ENCODE measurements at places on chromosomes 5 and 9.

GRCh38 chr9:133775951-133776905 lies 38.1 kb upstream of the SARDH start:
- DNase-seq, result no peak

- no peak for DNase-seq
These were observed 87.7 kb upstream of the KLF4 start for GRCh38 chr9:107577140-107577776.

DNA sequence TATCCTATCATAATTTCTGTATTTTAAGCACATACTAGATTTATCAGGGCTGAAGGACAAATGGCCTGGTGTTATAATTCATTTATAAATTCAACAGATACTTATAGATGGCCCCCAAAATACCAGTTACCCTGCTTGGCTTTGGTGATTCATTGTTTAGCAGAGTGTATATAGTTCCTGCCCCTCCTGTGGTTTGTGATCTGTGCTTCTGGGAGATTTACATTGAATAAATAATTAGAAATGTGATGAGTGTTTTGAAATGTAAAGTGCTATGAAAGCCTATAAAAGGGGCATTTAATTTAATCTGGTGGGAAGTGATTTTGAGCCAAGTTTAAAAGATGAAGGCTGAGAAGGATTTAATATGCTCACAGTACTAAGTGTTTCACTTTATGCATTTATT lies 36.7 kb upstream of the ZCCHC7 start:
- no peak for DNase-seq

DNA sequence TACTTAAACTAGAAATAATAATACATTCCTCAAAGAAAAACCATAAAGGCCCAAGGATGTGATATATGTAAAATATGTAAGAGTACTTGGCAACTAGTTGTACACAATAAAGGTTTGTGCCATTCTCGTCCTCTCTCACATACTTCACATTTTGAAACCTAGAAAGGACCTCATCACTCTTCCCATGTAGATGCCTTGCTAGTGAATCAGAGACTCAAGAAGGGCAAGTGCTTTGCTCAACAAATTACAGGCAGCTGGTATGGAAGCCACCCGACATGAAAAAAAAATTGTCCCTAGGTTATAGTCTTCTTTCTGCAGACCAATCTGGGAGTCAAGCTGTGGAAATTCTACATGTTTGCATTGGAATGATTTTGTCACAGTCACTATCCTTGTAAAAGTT lies 31.7 kb downstream of the ADRB2 start:
- no peak for DNase-seq

GRCh38 chr5:77498952-77499351 lies 6.8 kb upstream of the WDR41 start:
- DNase-seq, result no peak

- DNase-seq, result no peak
These were observed 531.3 kb downstream of the NTRK2 start for GRCh38 chr9:85200726-85201404.

GRCh38 chr5:58085800-58086199 lies 374.1 kb downstream of the PLK2 start:
- DNase-seq, result no peak

DNA sequence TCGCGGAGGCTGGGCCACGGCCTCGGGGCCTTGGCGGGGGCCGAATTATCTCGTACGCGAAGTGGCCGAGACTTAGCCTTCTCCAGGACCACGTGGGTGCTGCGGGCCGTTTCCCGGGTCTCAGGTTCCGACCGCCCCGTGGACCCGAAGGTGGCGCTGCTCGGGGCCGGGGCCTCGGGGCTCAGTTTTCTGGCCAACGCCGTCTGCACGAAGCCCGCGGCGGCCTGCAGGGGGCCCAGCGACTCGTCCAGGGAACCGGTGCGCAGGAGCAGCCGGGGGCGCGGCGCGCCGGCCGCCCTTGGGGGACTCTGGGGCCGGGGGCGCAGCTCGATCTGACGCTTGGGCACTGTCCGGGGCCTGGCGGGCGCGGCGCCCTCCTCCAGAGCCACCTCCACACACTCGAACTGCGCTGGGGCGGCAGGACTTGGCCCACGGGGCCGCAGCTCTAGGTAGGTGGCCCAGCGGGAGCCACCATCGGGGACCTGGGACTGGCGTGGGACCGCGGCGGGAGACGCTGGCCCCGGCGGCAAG lies 716 bp downstream of the PROB1 start:
- no peak for DNase-seq

Measured in OCI-M1 (cell line).